Right cardiac atrium (tissue), 5 donors: ENCODE measurements at places on chromosomes 3 and 15. TPM values are rescaled to one million over a fixed set of nuclear protein-coding genes. Genes with fewer than 3 reads are reported as not detected.

CCDC13 gene
- total RNA-seq: 1.8 TPM

GABRA5 gene
- total RNA-seq: 1.8 TPM

HRG gene
- total RNA-seq: 0.22 TPM

ITGA11 gene
- 20.4 TPM for total RNA-seq

HCLS1 gene
- 19.9 TPM for total RNA-seq

PAK6 gene
- total RNA-seq: 17.2 TPM

TTC23 gene
- total RNA-seq: 12.9 TPM

IGSF11 gene
- total RNA-seq: 4.7 TPM

SNURF gene
- 57.9 TPM for total RNA-seq

IL20RB gene
- 0.40 TPM for total RNA-seq

GOLGA6L4 gene
- total RNA-seq: 2.9 TPM

SMCO1 gene
- 12.1 TPM for total RNA-seq

PDZRN3 gene
- 70.1 TPM for total RNA-seq

DNA sequence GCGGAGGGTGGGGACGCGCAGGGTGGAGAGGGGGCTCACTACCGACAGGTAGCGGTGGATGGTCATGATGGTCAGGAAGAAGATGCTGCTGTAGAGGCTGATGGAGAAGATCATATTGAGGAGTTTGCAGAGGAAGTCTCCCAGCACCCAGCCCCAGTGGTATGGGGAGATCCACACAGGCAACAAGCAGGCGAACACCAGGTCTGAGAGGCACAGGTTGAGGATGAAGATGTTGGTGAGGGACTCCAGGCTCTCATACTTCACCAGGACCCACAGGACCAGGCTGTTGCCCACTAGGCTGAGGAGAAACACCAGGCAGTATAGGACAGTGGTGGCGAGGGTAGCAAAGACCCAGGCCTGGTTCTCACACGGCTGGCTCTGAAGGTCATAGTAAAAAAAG lies 5.8 kb downstream of the XCR1 start:
- no peak for DNase-seq

GRCh38 chr3:43053291-43053690 lies 52.6 kb downstream of the POMGNT2 start:
- no peak for DNase-seq

DNA sequence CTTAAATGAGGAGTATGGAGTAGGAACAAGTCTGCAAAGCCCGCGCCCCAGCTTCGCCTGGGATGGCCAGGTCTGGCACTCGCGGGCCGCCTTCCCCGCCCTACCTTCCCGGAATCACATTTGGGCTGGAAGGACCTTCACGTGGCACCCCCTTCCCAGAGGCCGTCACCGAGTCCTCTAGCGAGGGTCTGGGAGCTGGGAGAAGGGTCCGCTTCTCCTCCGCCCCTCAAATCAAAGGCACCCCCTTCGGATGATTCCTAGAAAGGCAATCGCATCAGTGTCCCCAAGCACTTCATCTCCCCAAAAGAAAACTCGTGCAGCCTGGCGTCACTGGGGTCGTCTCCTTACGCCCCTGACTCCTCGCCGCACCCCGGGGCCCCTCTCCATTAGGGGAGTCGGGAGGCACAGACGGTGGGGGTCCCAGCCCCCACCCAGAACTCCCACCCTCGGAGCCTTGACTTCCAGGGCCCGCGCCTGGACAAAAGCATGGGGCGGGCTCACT lies 380 bp downstream of the MYLK start:
- DNase-seq: peak; percentile 54

DNA sequence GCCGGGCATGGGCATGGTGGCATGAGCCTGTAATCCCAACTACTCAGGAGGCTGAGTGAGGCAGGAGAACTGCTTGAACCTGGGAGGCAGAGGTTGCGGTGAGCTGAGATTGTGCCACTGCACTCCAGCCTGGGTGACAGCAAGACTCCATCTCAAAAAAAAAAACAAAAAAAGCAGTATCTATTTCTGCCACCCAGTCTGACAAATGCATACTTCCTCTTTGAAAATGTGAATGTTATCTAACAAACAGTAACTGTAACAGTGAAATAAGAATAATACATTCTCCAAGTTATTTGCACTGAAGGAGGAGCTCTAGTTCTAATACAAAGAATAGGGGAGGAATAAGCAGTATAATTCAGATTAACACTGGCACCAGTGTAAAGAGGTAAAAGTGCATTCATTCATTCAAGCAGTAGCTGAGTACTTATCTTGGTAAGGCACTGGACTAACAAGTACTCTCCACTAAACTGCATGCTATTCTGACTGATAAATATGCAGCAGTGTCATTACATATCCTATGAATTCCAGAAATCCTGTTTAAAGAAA lies 12.9 kb downstream of the VPS13C start:
- no peak for DNase-seq

DNA sequence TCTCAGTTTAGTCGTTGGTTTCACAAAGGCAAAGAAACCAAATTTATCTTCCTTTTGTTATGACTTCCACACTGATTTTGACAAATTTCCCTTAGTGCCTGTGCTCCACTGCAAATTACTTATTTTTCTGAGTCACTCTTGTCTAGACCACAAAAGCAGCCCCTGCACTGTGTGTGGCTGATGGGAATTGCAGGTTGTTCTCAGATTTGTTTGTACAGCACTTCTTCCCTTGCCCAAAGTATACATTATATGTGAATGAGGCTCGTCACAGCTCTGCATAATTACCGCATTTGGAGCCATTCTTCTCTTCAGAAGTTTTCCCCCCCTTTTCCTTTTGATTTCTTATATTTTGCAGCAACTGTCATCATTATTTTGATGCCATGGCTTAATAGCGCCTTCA lies 354.2 kb upstream of the IL12A start:
- no peak for DNase-seq

GRCh38 chr3:44436181-44436580 lies 41.3 kb downstream of the ZNF445 start:
- DNase-seq: no peak

- DNase-seq: no peak
Measured at GRCh38 chr15:51484781-51485180, 137.8 kb downstream of the DMXL2 start.

DNA sequence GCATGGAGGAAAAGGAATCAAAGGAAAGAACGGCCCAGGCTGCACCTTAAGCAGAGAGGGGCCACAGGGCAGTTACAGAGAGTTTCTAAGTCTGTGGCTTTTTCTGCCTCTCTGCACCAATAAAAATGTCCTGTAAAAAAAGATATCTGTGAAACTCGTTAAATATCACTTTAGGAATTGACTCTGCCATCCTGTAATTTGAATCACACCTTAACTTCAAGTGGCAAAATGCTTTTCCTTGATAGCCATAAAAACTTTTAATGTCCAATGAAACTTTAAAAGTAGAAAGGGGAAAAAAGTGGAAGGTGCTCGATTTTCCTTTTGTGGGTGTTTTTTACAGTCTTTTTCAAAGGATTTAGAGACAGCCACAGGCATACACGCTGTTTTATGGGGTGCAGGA lies 255.7 kb downstream of the ARRDC4 start:
- no peak for DNase-seq

DNA sequence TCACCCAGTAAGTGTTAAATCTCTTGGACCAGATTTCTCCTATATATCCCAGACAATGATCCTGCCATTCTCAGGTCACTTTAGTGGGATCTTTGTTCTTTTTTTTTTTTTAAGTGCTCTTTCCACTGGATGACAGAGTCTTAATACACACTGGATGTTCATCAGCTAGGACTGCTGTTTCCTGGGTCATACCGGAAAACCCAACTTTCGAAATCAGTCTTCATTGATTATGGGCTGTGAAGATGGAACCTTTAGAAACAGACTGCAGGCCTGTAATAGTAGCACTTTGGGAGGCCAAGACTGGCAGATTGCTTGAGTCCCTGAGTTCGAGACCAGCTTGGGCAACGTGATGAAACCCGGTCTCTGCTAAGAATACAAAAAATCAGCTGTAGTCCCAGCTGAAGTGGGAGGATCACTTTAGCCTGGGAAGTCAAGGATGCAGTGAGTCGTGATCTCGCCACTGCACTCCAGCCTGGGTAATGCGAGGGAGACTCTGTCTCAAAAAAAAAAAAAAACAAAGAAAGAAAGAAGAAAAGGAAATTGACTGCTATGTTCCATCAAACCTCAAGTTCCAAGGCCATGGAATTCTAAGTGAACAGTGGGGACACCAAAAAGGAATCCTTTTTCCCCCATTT lies 2.3 kb downstream of the EOGT start:
- DNase-seq: no peak

- DNase-seq: no peak
Measured at GRCh38 chr15:68719051-68719450, 101.6 kb downstream of the ANP32A start.

- DNase-seq: no peak
Measured at GRCh38 chr3:152308475-152308844, 39.7 kb downstream of the MBNL1 start.

DNA sequence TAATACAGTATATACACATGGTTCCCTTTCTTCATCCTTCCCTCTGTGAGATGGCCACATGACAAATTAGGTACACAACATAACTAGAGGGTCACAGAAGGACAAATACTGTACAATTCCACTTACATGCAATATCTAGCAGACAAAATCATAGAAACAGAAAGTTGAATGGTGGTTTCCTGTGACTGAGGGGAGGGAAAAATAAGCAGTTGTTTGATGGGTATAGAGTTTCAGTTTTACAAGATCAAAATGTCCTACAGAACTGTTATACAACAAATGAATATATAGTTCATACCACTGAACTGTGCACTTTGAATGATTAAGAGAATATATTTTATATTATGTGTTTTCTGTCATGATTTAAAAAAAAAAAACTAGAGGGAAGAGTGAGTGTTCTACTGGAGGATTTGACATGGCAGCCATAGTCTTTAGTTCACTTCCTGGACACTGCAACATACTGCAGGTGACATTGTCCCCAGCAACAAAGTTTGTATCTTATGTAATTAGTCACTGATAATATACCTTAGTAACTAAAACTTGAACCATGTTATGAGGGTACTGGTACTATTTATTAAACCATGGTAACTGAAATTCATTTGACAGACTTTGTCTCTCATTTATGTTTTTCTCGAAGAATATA lies 37.2 kb downstream of the CCDC54 start:
- DNase-seq: no peak

- no peak for DNase-seq
Measured at GRCh38 chr3:37885814-37886213, 24.1 kb downstream of the CTDSPL start.

- DNase-seq: no peak
Measured at GRCh38 chr15:59364248-59364647, 8.4 kb downstream of the MYO1E start.

- DNase-seq: no peak
Measured at GRCh38 chr15:60408463-60408981, 10.7 kb upstream of the ANXA2 start.

DNA sequence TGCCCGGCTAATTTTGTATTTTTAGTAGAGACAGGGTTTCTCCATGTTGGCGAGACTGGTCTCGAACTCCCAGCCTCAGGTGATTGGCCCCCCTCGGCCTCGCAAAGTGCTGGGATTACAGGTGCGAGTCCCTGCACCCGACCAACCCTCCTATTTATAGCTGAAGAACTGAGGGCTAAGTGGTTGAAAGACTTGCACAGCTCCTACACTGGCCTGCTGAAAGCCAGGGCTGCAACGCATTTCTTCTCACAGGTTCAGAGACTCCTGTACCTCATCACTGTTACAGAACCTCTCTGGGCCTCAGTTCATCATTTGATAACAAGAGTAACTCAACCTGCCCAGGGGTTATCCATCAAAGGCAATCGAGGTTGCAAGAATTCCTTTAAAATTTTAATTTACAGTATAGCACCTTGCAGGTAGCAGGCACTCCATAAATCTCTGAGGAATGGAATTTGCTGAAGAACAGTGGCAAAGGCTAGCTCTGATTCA lies 626.5 kb upstream of the TBL1XR1 start:
- no peak for DNase-seq

DNA sequence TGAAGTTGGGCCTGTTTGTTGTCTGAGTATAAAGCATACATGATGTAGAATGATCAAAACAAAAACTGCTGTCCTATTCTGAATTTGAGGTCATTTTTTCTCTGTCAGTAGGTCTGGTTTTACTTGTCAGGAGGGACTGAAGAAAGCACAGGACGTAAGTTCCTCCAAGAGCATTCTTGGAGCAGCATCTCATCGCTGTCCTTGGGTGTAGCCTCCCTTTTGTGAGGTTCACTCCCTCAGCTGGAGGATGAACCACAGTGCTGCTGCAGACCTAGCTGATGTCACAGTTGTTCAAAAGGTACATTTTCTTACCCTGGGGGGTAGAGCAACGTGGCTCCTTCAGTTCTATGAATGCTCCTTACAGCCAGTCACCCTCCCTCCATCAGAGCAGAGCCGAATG lies 490.0 kb upstream of the TBL1XR1 start:
- DNase-seq: no peak

DNA sequence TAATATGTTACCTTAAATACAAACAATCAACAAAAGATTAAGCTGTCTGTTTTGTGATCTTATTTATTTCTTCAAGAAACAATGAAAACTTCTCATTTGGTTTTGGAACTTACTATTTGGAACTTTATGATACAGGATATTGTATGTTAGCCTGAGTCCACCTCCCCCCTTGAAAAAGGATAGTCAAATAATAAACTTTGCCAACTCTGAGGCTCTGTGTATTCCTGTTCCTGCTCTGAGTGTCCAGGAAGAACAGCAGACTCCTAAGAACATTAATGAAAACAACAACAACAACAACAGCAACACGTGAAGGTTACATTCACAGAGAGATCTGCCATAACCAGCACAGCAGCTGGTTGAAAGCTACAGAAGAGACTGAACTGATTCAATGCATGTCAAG lies 108.1 kb upstream of the AADACL2 start:
- DNase-seq: no peak

DNA sequence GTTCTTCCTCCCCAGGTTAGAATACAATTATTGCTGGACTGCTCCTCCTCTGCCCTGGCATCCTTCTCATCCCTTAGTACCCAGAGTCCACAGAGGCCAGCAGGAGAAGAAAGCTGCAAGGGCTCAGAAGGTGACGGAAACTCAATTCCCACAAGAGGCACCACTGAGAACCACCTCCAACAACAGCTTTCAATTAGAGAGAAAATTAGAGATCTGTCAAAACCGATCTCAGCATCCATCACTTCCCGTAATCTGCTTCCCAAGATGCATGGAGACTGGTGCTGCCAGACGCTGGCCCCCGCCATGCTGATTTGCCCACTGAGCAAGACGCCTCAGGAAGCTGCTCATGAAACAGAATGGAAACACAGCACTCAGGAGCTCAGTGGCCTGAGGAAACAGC lies 135.0 kb upstream of the PRICKLE2 start:
- DNase-seq: no peak

GRCh38 chr3:97432914-97433313 lies 331.6 kb upstream of the ARL6 start:
- no peak for DNase-seq

- DNase-seq: no peak
Measured at GRCh38 chr3:86772699-86773098, 218.2 kb downstream of the VGLL3 start.

GRCh38 chr3:63862804-63863149 lies 828 bp downstream of the THOC7 start:
- no peak for DNase-seq

GRCh38 chr15:80517290-80517689 lies 113.1 kb downstream of the ARNT2 start:
- no peak for DNase-seq
